ENCODE measurements at places on chromosomes 13 and 19.

DNA sequence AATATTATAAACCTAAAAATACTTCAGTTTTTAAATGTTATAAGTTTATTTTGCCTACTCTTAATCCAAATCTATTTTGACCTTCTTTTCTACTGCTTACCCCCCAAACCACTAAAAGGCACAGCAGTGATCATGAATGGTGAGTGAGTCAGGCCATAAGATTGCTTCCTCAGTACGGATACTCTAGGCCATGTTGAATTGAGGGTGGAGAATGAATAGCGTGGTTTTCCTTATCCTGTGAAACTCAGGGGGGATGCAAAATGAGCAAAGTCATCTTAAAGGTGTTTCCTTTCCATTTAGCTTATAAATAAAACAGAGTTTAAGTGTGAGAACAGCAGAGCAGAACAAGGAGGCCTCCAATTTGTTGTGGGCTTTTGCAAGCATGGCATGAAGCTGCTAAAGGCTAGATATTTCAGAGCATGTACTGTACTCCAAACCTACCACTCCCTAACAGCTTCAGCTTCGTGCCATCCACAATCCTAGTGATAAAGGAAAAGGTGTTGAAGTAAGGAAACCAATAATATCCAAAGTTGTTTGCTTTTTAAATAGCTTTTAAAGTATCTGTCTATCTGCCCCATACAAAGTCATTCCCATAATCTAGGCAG lies 25.0 kb downstream of the SERPINE3 start:
- no peak for DNase-seq
- H3K4me3 ChIP-seq = no peak overlapping the region
- no peak overlapping the region for H3K27ac ChIP-seq

DNA sequence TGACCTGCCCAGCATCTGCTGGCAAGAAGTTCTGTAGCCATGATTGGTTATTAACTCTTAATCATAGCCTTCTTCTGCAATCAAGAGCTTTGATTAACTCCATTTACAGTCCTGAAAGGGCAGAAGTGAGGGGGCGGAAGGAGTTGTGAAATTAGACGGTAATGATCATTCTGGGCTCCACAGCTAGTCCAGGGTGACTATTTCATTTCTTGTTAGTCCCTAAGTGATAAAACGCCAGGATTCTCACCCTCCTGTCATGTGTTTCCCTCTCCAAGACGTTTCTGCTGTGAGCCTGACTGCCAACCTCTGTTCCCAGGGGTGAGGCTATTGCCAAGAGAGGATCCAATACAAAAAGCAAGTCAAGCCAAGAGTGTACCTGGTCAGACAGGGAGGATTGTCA lies 155.9 kb upstream of the IPO5 start:
- H3K4me1 ChIP-seq = no peaks in the 10 kb centered on the region
- no peak for DNase-seq
- H3K27me3 ChIP-seq = no peaks in the 10 kb centered on the region
- H3K36me3 ChIP-seq = no peaks in the 10 kb centered on the region

- H3K36me3 ChIP-seq = no peaks in the 10 kb centered on the region
- no peak overlapping the region for H3K4me3 ChIP-seq
- H3K4me1 ChIP-seq = no peaks in the 10 kb centered on the region
- no peak for DNase-seq
Observed at GRCh38 chr19:36058481-36059179, 3.9 kb downstream of the WDR62 start.

GRCh38 chr13:91546900-91547299 lies 148.5 kb downstream of the GPC5 start:
- no peaks in the 10 kb centered on the region for H3K27me3 ChIP-seq
- H3K36me3 ChIP-seq = no peaks in the 10 kb centered on the region
- DNase-seq = no peak

- no peaks in the 10 kb centered on the region for H3K27me3 ChIP-seq
- no peaks in the 10 kb centered on the region for H3K36me3 ChIP-seq
- DNase-seq = no peak
Observed at GRCh38 chr13:48132961-48133360, 38.1 kb upstream of the MED4 start.

DNA sequence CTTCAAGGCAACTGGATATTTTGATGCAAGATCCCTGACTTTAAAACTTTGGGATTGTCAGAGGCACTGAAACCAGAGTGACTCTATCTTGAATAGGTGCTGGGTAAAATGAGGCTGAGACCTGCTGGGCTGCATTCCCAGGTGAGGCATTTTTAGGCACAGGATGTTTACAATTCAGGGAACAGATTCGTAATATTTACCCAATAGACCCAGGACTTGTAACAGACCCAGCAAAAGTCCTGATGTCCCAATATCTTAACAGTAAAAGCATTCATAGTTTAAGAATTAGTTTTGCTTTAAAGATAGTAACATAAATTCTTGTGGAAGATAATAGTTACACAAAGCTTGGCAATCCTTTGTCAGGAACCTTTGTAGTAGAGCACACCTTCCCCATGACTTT lies 166.2 kb downstream of the FGF14 start:
- H3K36me3 ChIP-seq = no peaks in the 10 kb centered on the region
- H3K4me1 ChIP-seq = no peaks in the 10 kb centered on the region
- DNase-seq = no peak
- H3K27me3 ChIP-seq = no peaks in the 10 kb centered on the region

DNA sequence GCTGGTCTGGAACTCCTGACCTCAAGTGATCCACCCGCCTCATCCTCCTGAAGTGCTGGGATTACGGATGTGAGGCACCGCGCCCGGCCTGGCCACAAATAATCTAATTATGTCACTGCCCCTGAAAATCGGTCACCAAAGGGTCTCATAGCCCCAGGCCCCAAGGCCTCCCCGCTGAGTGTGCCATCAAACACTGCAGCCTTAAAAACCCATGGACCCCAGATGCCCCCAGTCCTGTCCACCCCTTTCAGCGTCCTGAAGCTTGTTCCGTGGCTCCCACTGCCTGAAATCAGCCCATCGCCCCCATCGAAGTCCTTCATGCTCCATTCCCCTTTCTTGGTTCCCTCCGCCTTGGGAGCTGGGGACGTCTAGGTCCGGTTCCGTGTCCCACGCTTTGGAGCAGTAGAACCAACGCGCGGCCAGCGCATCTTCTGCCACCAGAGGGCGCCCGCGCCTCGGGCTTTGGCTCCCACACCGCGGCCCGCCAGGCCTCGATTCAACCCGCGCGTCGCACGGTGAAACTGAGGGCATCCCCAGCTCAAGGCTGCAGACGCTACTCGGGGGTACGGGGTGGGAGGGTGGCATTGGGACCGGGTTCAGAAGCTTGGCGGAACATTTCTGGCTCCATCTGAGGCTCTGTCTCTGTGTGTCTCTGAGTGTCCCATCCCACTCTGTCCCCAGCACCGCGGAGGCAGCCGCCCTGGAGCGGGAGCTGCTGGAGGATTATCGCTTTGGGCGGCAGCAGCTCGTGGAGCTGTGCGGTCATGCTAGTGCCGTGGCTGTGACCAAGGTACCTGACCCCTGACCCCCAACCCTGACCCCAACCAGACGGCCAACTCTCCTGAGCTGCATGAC lies 3.5 kb downstream of the YJEFN3 start:
- H3K4me3 ChIP-seq = no peak overlapping the region
- H3K4me1 ChIP-seq = no peaks in the 10 kb centered on the region
- H3K36me3 ChIP-seq = peaks cover 8% of the 10 kb centered on the region
- H3K27me3 ChIP-seq = no peaks in the 10 kb centered on the region
- no peak overlapping the region for H3K27ac ChIP-seq

DNA sequence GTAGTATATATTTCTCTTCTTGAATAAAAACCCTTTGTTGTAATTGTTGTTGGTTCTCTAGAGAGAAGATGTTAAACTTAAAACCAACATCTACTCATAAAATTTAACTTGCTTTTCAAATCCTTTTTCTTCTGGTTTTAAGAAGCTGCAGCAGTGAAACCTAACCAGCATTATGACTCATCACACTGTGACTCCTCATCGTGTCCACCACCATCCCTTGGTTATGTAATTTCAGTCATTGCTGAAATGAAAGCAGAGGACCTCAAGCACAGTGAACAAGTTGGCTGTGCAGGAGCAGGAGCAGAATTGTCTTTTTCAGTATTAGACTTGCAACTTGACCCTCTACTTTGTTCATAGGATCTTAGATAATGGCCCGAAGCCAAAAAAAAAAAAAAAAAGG lies 64.9 kb upstream of the HTR2A start:
- H3K36me3 ChIP-seq = no peaks in the 10 kb centered on the region
- no peak for DNase-seq
- no peaks in the 10 kb centered on the region for H3K4me1 ChIP-seq
- no peak overlapping the region for H3K27ac ChIP-seq
- no peaks in the 10 kb centered on the region for H3K27me3 ChIP-seq
- H3K4me3 ChIP-seq = no peak overlapping the region

DNA sequence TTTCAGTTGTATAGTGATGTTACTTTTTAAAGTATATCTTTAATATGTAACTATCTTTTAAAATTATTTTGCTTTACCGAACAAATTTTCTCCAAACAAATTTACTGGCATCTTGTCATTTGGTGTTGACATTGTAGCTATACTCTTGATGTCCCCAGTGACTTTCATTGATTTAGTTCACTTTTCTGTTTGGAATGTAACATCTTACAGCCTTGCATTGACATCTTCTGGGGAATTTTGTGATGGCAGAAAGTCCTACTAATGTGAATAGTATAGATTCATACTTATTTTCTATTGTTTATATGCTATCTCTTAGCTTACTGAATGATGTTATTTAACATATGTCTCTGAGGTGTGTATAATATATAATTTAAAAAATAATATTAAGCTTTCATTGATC lies 800.9 kb upstream of the ATXN8OS start:
- no peak overlapping the region for H3K27ac ChIP-seq
- H3K4me3 ChIP-seq = no peak overlapping the region
- no peaks in the 10 kb centered on the region for H3K27me3 ChIP-seq

DNA sequence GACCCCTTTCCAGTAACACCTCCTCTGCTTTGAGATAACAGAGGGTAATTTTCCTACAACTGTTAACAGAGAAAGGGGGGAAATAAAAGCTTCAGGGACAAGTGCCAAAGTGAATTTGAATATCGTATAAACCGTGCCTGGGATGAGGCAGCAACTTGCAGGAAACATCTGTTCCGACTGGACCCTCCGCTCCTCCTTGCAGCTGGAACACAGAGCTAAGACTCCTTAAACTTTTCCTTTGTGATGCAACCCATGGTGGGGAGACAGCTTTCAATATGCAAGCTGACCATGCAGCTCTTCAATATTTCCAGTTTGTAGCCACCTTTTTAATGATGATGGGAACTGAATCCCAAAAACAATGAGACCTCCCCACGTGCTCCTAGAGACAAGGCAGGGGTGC lies 432.6 kb downstream of the ZNF536 start:
- H3K27me3 ChIP-seq = no peaks in the 10 kb centered on the region
- no peak for DNase-seq
- H3K36me3 ChIP-seq = no peaks in the 10 kb centered on the region
- H3K27ac ChIP-seq = no peak overlapping the region
- H3K4me1 ChIP-seq = no peaks in the 10 kb centered on the region

GRCh38 chr19:35002037-35002535 lies 2.0 kb downstream of the GRAMD1A start:
- no peaks in the 10 kb centered on the region for H3K36me3 ChIP-seq
- peak overlapping the region; percentile 85 for H3K4me3 ChIP-seq

DNA sequence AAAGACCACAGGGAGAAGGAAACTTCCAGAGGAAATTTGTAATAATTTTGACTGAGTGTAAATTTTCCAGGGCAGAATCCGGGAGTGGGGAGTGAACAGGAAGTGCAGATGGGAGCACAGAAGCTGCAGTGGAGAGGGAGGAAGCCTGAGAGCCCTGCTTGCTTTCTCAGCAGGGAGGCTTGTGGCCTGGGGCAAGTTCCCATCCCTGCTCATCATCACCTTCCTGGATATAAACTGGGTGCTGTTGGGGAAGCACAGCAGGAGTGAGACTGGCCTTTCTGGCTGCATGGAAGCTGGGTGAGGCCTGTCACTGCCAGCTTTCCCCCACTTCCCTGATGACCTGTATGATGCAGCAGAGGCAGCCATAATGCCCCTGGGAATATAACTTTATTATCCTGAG lies 532.9 kb downstream of the SLITRK6 start:
- no peaks in the 10 kb centered on the region for H3K27me3 ChIP-seq
- no peaks in the 10 kb centered on the region for H3K36me3 ChIP-seq
- no peak overlapping the region for H3K27ac ChIP-seq
- no peak overlapping the region for H3K4me3 ChIP-seq

- H3K27me3 ChIP-seq = no peaks in the 10 kb centered on the region
- H3K4me3 ChIP-seq = no peak overlapping the region
- no peak overlapping the region for H3K27ac ChIP-seq
Observed at GRCh38 chr19:28396287-28396831, 816.6 kb downstream of the UQCRFS1 start.

GRCh38 chr19:3708207-3708931 lies at the start of gene TJP3:
Gene TJP3, plus strand, starts transcription at chr19:3708384. Its CDS starts 20,049 bp downstream, at chr19:3728433.
- DNase-seq = peak; percentile 63
- H3K36me3 ChIP-seq = no peaks in the 10 kb centered on the region
- H3K27ac ChIP-seq = peak within 1 kb of the TSS; percentile 86

DNA sequence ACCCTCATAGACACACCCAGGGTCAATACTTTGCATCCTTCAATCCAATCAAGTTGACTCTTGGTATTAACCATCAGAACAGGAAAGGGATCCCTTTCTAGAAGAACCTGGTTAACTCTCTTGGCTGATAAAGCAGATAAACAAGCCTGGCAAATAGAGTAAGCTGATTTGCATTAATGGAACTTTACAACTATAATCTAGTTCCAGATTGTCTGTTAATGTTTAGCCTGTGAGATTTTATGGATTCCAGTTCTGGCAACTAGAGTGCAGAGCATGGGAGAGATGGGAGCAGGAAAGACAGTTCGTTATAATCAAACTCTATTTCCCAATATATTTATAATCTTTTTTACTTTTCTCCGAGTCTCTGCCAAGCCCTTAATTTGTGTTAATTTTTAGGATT lies 272.6 kb upstream of the KLHL1 start:
- DNase-seq = no peak
- H3K4me1 ChIP-seq = no peaks in the 10 kb centered on the region
- no peak overlapping the region for H3K4me3 ChIP-seq
- no peak overlapping the region for H3K27ac ChIP-seq
- no peaks in the 10 kb centered on the region for H3K36me3 ChIP-seq

GRCh38 chr13:59734393-59734792 lies 429.3 kb downstream of the DIAPH3 start:
- DNase-seq = no peak
- H3K27me3 ChIP-seq = no peaks in the 10 kb centered on the region
- H3K36me3 ChIP-seq = no peaks in the 10 kb centered on the region
- H3K4me1 ChIP-seq = no peaks in the 10 kb centered on the region
- H3K4me3 ChIP-seq = no peak overlapping the region

GRCh38 chr19:18921593-18921992 lies 2.1 kb downstream of the DDX49 start:
- H3K27me3 ChIP-seq = no peaks in the 10 kb centered on the region
- peaks cover 6% of the 10 kb centered on the region for H3K4me1 ChIP-seq
- H3K4me3 ChIP-seq = no peak overlapping the region
- H3K36me3 ChIP-seq = peaks cover 36% of the 10 kb centered on the region

- peaks cover 33% of the 10 kb centered on the region for H3K4me1 ChIP-seq
- H3K27me3 ChIP-seq = no peaks in the 10 kb centered on the region
- H3K36me3 ChIP-seq = no peaks in the 10 kb centered on the region
- peak; percentile 65 for DNase-seq
- H3K4me3 ChIP-seq = peak within 1 kb of the TSS; percentile 1
Observed at GRCh38 chr19:6720369-6721137, at the start of gene C3. Gene C3, minus strand, starts transcription at chr19:6720650. Its CDS starts 61 bp downstream, at chr19:6720589.

- DNase-seq = no peak
- H3K4me3 ChIP-seq = no peak overlapping the region
- no peaks in the 10 kb centered on the region for H3K4me1 ChIP-seq
- no peaks in the 10 kb centered on the region for H3K36me3 ChIP-seq
- H3K27me3 ChIP-seq = no peaks in the 10 kb centered on the region
- H3K27ac ChIP-seq = no peak overlapping the region
Observed at GRCh38 chr13:54687173-54687572, 1658.6 kb downstream of the OLFM4 start.

GRCh38 chr13:100987948-100988347 lies 313.4 kb upstream of the TMTC4 start:
- H3K27ac ChIP-seq = no peak overlapping the region
- no peak for DNase-seq
- H3K36me3 ChIP-seq = no peaks in the 10 kb centered on the region

Data from pancreas (tissue), 10 donors.